Right atrium auricular region (tissue), 2 donors: ENCODE measurements at places on chromosomes 2 and 18. TPM values are rescaled to one million over a fixed set of nuclear protein-coding genes. Genes with fewer than 3 reads are reported as not detected.
A peak's percentile ranks its signal among the peaks of the same experiment; 100 is the strongest.

IL1RN gene
- 1.3 TPM for total RNA-seq

MBD5 gene
- total RNA-seq, result 14.5 TPM

UGT1A1 gene
- total RNA-seq, result not detected

ANKRD30BL gene
- total RNA-seq, result not detected

GPR39 gene
- total RNA-seq, result 1.0 TPM

IL1R1 gene
- 28.7 TPM for total RNA-seq

PROKR1 gene
- total RNA-seq, result not detected

ANKRD44 gene
- 10.1 TPM for total RNA-seq

TTC32 gene
- 6.6 TPM for total RNA-seq

DES gene
- 13,654 TPM for total RNA-seq

- DNase-seq, result peak; percentile 16
Measured at GRCh38 chr18:63299837-63300745, 19.5 kb downstream of the BCL2 start.

- DNase-seq, result no peak
Measured at GRCh38 chr2:147639891-147640290, 204.9 kb upstream of the ACVR2A start.

DNA sequence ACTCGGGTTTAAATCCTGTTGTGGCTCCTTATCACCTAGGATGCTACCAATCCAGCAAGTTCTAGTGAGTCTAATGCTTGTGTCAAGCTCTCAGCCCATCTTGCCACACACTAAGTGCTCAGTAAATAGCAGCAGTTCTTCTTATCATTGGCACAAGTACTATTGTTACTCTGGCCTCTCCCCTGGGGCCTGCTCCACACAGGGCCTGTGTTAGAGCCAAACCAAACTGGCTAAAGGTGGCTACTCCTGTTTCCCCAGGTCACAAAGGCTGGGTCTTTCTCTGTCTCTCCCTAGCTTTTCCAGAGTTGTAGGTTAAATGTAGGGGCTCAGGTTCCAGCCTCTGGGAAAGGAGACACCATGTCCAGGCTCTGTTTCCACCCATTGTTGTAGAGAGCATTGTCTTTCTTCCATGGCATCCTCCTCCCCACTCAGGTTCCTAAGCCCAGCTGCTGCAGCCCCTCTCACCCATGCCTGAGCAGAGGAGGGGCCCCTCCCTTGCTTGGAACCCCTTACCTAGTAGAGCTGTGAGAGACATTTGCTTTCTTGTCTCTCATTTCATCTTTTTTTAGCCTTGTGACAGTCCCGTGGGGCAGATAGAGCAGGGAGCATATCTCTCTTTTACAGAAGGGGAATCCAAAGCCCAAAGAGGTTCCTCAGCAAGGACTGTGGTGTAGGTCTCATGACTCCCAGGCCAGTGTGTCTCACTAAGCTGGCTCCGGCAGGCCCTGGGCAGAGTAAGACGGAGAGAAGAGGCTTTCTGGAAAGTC lies 56.4 kb upstream of the OTOF start:
- DNase-seq, result no peak

DNA sequence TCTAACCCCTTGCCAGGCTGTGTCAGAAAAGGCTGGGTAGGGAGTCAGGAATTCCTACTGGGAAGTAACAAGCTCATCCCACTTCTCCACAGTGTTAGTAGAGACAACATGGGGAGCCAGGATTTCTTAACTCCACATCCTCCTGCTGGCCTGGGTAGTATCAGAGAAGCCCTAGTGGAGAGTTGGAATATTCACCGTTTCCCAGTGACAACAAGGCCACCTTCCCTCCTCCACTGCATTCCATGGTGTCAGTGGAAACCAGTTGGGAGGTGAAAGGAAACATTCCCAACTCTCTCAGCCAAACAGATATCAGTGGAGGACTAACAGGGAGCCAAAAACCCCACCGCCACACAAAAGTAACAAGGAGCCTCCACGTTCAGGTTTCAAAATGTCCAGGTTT lies 41.2 kb downstream of the SRD5A2 start:
- no peak for DNase-seq

GRCh38 chr2:84904717-84905174 lies 710 bp upstream of the TMSB10 start:
- peak; percentile 95 for DNase-seq

- DNase-seq, result no peak
Measured at GRCh38 chr2:7625392-7626138, 708.4 kb downstream of the RNF144A start.

GRCh38 chr2:28948160-28948559 lies 32.9 kb upstream of the TOGARAM2 start:
- DNase-seq, result no peak

DNA sequence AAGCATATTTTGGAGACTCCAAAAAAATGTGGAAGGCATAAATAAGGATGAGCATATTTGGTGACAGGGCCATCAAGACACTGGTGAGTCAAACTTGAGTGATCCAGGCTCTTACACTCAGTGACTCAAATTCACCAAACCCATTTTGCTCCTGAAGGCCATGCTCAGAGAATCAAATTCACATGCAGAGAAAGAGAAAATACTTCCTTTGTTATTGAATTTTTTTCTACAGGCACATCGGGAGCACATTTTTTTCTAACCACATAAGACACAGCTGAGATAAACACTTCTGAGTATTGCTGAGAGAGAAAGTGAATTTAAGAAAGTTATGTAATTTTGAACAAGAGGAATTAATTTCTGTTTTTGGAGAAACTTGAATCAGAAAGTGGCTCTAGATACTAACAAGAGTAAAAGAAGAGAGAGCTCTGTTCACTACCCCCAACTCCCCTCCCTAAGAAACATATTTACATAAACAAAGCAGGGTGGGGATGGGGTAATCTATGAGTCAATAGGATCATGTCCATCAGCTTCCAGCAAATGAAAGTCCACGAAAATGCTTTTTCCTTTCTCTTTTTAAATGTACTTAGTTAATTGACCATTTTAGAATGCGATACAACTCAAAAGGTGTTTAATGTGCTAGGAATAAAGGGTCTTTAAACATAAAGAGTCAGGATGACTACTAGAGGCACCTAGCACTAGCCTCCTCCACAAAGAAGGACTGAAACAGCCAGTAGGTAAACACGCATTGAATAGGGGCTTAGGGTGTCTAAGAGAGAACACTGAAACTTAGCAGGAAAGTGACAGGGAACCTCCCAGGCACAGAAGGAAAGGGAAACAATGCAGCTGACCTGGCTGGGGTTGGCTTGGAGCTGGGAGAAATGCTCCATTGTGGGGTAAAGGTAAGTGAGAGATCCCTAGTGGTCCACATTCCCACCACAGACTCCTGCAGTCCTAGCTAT lies 152.3 kb downstream of the KCNE4 start:
- no peak for DNase-seq

DNA sequence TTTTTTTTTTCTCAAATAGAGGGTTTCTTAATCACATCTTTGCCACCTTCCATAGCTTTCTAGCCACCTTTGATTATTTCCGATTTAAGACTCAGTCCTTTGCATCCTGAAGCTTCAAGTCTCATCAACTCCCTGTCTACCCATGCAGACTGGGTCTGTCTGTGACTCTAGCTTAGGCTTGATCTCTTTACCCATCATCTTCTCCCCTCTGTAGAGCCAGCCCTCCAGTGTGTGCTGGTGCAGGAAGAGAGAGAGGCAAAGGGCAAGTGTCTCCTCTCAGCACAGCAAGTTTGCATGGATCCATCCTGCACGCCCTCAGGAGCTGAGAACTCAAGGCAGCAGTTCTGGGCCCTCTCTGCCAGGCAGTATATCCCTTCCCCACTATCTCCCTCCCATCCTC lies 70.4 kb downstream of the HNRNPLL start:
- DNase-seq, result no peak

DNA sequence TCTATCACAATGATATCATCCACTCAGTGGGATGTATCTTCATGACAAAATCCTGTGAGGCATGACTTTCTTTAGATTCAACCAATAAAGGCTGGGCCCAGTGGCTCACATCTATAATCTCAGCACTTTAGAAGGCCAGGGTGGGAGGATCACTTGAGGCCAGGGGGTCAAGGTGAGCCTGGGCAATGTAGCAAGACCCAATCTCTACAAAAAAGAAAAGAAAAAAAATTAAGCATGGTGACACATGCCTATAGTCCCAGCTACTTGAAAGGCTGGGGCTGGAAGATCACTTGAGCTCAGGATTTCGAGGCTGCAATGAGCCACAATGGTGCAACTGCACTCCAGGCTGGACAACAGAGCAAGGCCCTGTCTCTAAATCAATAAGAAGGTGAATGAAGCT lies 68.0 kb downstream of the PLB1 start:
- DNase-seq, result no peak

DNA sequence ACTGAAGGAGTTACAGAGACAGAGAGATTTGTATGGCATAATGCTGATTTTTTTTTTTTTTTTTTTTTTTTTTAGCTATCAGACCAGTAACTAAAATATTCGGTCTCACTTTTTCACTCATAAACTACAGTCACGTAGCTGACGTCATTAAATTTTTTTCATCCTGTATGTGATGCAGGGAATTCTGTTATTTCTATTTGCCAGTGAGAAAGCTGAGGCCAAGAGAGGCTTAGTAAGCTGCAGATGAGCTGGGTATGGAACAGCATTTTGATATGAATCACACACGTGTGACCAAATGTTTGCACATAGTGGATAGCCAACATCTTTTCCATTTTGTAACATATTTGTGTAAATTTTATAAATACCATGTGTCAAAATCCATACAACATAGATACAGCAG lies 79.1 kb upstream of the EPB41L3 start:
- DNase-seq, result no peak

- no peak for DNase-seq
Measured at GRCh38 chr18:11502368-11502767, 107.0 kb upstream of the SLC35G4 start.

DNA sequence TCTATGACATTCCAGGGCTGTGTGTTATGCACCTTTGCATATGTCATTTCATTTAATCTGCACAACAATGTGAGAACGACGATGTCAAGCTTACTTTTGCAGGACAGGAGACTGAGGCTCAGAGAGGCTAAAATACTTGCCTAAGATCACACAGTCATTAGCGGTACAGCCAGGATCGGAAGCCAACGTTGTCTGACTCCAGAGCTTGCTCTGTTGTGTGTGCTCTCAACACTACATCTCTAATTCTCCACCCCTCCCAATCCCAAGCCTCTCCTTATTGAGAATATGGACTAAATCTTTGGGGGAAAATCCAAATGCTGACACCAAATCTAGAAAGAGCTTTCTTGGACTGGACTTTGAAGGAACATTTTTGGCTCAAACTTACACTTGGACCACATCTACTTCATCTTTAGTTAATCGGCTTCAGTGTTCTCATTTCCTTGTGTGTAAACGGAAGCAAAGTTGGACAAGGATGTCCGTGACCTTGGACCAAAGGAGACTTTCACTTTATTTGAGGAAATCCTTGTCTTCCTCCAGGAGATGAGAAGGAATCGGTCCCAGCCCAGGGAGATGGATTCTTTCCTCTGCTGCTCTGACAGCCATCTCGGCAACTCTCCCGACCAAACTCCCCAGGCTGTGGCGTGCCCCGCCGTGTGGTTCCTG lies 242.4 kb downstream of the LPIN1 start:
- no peak for DNase-seq

GRCh38 chr2:46381871-46382270 lies 84.7 kb downstream of the EPAS1 start:
- DNase-seq, result no peak

DNA sequence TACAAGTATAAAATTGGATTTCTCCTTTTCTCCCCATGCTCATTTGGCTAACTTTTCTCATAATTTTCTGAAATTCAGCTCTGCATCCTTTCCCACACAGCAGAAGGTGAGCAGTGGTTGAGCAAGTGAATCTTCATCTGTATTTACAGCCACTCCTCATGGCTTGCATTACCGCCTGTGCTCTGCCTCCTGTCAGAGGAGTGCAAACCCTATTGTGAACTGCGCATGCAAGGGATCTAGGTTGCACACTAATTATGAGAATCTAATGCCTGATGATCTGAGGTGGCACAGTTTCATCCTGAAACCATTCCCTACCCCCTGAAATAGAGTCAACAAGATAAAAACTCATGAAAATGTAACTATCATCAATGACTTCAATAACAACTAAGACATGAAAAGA lies 20.0 kb downstream of the ME2 start:
- DNase-seq, result no peak

DNA sequence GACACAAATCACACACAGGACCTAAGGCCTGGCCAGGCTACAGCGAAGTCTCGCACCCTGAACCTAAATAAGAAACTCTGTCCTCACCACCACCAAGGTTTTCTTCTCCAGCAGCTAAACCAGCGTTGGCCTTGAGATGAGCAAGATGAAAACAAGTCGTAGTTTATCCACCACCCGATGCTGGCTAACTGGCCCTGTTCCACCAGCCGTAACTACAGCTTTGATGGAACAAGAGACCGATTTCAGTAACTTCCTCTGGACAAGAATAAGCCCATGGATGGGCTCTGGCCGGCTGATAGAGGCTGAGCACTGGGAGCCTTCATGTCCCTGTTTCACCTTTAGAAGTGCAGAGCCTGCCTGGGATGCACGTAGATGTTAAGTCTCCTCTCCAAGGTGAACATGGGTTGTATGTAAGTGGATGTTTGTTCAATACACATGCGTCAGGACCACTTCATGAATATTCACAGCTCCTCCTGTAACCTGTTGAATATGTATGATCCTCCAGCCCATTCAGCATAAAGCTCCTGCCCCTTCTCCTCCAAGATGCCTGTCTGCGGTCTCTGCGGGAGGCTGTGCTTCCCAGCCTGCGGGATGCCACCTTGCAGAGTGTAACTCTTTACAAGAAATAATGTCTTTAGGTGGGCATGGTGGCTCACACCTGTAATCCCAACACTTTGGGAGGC lies 24.2 kb downstream of the ADI1 start:
- peak; percentile 38 for DNase-seq

DNA sequence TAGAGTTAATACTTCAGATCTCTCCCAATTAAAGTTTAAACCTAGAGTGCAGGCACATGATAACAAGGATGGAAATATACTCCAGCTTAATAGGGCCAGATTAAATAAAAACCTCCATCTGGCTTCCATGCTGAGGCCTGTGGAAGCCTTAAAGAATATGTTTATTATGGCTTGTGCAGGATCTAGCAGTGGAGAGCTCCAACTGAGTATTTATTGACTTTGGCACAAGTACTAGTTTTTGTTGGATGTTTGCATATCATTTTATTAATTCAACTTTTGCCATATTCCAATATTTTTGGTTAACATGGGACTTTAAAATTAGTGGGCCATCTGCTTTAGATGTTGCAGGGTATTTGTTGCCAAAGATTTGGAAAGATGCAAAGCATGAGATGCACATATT lies 860.4 kb upstream of the SOX11 start:
- DNase-seq, result no peak

GRCh38 chr2:160703648-160704585 lies 210.3 kb upstream of the RBMS1 start:
- DNase-seq, result no peak

- peak; percentile 42 for DNase-seq
Measured at GRCh38 chr2:46200861-46201605, 96.2 kb upstream of the EPAS1 start.
